ENCODE measurements at places on chromosomes 6 and 20.

DNA sequence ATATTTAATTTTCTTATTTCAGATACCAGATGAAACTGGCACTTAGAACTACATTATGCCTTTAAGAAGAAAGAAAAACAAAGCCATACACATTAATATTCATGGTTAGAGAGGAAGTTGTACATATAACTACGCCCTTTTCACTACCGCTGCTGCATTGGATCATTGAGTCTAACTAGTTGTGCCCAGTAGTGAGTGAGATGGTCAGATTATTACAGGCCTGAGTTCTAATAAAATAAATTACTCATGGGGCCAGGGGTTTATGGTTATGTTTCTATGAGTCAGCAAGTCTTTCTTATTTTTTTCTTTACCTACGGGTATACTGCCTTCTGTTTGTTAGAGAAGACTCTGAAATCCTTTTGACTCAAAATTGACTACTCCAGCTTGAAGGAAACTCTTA, 11.5 kb downstream of the RIOK1 start:
- DNase-seq = no peak

- no peak for DNase-seq
These were observed 8.4 kb upstream of the EPB41L1 start for GRCh38 chr20:36145877-36146707.

- no peak for DNase-seq
These were observed 1054.3 kb downstream of the EPHA7 start for GRCh38 chr6:92364948-92365541.

DNA sequence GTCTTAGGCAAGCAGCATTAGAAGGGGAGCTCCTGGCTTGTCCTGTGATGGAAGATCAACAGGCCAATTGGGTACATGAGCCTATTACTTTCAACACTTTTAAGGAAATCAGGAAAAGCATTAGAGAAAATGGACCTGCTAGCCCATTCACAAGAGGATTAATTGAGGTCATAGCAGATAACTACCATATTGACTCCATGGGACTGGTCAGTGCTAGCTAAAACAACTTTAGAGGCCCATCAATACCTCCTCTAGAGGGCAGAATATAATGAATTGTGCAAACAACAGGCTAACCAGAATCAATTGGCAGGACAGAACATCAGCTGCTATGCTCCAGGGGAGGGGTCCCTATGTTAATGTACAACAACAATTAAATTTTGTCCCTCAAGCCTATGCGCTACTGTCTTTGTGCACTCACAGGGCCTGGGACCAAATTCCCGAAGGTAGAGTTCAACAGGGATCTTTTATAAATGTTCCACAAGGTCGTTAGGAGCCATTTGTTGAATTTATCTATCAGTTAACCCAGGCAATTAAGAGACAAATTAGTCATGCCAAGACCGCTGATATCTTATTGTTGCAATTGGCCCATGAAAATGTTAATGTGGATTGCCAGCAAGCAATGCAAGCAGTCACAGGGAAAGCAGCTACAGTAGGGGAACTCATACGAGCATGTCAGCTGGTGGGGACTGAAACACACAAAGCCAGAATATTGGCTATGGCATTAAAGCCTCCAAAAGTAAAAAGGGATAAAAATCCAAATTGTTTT, 106.6 kb upstream of the BTN3A2 start:
- DNase-seq = no peak

- DNase-seq = no peak
These were observed 180.5 kb downstream of the SLC16A10 start for GRCh38 chr6:111267764-111268333.

GRCh38 chr20:40953856-40954255, 74.8 kb upstream of the TOP1 start:
- DNase-seq = no peak

GRCh38 chr6:143536866-143537691, 25.6 kb upstream of the FUCA2 start:
- DNase-seq = no peak

- no peak for DNase-seq
These were observed 234.6 kb upstream of the ID4 start for GRCh38 chr6:19602434-19603013.

GRCh38 chr20:11520596-11520995, 397.1 kb upstream of the BTBD3 start:
- DNase-seq = no peak

GRCh38 chr6:44068607-44069296, 58.5 kb downstream of the MRPL14 start:
- no peak for DNase-seq

GRCh38 chr6:31814677-31815024, 432 bp downstream of the HSPA1L start:
- peak; percentile 55 for DNase-seq

DNA sequence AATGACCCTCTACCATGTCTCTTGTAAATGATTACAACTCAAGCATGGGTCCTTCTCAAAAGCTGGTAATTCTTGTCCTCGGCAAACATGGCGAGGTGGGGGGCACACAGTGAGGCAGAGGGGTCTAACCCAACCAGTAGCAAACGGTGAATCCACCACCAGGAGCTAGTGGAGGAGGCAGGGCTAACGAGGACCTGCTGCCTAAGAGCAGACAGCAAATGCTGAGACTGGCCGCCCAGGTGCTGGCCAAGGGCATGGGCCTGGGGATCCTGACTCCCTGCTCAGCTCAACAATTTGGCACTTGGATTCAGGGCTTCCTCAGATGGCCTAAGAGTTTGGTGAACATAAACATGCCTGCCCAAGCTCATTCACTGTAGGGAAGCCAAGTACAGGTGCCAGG, 18.4 kb downstream of the PCIF1 start:
- DNase-seq = no peak

Measured in activated CD8-positive, alpha-beta memory T cell treated with anti-CD3 and anti-CD28 coated beads for 4 hours (primary cell).